ENCODE measurements at places on chromosomes 11 and 22.

DNA sequence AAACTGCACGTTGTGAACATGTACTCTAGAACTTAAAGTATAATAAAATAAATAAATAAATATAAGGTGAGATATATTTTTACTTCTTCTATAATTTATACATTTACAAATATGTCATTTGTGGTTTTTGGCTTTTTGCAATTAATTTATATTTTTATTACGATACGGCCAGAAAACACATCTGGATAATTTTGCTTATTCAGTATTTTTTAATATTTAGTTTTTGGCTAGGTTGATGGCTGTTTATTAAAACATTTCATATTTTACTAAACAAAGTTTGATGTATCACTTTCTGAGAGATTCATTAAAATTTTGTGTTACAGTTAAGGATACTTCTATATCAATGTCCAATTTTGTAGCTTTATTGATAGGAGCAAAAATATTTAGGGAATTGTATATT, 15.7 kb upstream of the TYR start:
- no peak for DNase-seq

DNA sequence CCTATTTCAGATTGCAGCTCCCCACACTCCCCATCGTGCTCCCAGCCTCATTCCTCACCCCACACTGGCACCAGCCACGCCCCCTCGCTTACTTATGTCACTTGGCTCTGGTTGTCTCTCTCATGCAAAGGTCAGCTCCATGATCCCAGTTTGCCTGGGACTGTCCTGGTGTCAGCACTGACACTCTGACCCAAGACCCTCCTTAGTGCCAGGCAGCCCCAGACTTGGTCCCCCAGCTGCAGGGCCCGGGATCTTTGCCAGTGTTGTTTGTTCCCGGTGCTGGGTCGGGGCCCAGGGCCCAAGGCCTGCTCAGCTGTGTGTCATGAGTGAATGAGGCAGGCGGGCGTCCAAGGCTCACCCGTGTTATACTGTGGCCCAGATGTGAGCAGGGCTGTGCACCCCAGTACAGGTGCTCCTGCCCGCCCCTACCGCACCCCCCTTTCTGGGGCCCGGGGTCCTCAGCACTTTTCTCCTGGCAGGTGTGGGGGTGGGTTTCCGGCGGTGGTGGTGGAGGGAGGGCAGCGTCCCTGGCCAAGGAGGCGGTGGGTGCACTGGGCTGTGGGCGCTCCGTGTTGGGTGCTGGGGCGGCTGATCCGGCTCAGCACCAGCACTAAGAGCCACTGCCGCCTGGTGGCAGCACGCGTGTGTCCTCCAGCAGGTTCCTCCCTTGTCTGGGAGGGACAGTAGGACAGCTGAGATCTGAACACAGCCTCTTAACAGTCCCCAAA, 19.5 kb downstream of the IL17REL start:
- DNase-seq, result no peak

DNA sequence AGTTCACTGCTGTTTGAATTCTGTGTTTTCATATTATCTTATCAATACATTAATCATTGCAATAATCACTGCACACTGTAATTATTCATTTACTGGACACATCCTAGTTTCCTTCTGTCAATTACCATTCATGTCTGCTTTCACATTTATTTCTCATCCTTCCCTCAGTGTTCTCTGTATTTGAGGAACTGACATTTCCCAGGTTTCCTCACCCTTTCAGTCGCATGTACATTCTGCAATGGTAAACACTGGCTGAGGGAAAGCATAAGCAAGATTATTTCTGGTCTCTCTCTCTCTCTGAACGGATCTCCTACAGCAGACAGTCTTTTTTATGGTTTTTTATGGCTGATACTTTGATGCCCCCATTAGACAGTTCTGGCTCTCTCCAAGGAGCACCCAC, 4.2 kb upstream of the HBD start:
- DNase-seq, result no peak

DNA sequence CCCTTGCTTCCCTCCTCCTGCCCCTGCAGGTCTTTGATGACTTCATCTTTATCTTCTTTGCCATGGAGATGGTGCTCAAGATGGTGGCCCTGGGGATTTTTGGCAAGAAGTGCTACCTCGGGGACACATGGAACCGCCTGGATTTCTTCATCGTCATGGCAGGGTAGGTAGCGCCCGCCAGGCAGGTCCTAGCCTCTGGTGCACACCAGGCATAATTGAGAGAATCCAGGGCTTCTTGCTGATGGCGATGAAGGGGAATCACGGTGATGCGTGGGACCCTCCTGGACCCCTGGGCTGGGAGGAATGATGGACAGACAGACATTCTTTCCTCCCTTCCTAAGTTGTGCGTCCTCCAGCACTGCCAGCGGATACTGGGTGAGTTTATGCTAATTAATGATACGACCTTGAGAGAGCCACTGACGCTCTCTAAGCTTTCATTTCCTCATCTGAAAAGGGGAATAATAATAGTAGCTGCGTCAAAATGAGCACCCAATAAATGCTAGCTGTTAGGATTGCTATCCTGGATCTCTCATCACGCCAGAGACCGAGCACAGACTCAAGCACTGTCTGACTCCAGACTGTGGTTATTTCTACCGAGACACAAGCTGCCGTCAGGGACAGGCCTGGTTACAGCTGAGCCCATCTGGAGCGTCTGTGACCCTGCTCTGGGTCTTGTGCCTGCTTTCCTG, 30.1 kb downstream of the CACNA1I start:
- no peak for DNase-seq

GRCh38 chr11:17822401-17822781, 87.8 kb downstream of the KCNC1 start:
- no peak for DNase-seq

GRCh38 chr22:41401781-41402648, 20.3 kb downstream of the TEF start:
- no peak for DNase-seq

GRCh38 chr22:36010882-36011281, 17.7 kb downstream of the RBFOX2 start:
- DNase-seq, result no peak
